ENCODE measurements at places on chromosomes 2 and 18.

GRCh38 chr2:19356545-19357401 is 1.6 kb downstream of the OSR1 start:
- DNase-seq = peak; percentile 56

GRCh38 chr2:8148260-8149006 is 533.4 kb upstream of the ID2 start:
- DNase-seq = no peak

DNA sequence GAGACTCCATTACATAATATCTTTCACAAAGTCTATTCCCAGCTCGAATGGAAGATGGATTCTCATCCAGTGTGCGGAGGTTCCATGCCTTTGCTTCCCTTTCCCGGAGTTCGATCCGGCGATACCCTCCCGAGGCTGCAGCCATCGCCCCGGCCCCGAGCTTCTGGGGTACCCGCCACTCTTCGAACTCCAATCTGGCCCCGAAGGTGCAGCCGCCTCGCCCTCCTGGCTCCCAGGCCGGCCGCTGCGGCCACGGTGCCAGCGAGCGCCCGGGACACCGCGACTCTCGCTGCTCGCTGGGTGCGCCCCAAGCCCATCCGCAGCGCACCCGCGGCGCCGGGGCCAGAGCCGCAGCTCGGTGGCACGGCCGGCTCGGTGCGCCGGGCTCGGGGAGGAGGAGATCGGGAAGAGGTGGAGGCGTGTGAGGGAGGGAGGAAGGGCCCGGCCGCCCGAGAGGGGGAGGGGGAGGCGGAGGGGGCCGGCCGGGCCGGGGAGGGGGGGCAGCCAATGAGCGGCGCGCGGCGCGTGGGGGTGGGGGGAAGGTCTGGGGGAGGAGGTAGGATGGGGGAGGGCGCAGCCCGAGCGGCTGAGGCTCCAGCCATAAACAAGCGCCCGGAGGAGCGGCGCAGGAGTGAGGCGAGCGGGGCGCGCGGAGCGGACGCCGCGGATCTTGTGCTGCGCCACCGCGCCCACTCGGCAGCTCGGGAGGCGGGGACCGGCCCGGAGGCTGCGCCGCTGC is at the start of gene CRIM1:
Gene CRIM1 (plus strand): TSS at position 628 of the 739 bp plus-strand sequence. CDS start 515 bp downstream, outside the sequence.
- peak; percentile 88 for DNase-seq

GRCh38 chr2:130767408-130767775 is 12.1 kb downstream of the AMER3 start:
- no peak for DNase-seq

GRCh38 chr18:43705850-43706249 is 428.6 kb upstream of the SYT4 start:
- peak; percentile 22 for DNase-seq

DNA sequence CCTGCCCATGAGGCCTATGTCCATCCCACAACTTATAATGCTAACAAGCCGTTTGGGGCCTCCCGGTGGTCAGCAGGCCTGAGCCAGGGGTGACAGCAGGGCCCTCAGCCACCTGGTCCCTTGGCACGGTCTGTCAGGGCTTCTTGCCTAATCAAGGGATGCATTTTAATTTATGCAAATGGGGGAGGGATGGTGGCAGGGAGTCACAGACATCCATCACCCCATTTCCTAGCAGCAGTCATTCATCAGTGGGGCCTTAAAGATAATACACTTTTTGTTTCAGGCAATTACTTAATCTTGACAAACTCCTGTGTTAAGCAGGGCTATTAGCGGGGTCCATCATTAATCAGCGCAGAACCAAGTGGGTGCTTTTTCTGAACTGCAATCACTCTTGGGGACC is 174.5 kb downstream of the GLI2 start:
- DNase-seq = no peak

GRCh38 chr2:64858541-64859311 is 130.5 kb upstream of the SLC1A4 start:
- DNase-seq = no peak

GRCh38 chr18:58370038-58370580 is 258.8 kb downstream of the ALPK2 start:
- DNase-seq = no peak

GRCh38 chr18:37567994-37568359 is 2.4 kb upstream of the CELF4 start:
- DNase-seq = peak; percentile 17

DNA sequence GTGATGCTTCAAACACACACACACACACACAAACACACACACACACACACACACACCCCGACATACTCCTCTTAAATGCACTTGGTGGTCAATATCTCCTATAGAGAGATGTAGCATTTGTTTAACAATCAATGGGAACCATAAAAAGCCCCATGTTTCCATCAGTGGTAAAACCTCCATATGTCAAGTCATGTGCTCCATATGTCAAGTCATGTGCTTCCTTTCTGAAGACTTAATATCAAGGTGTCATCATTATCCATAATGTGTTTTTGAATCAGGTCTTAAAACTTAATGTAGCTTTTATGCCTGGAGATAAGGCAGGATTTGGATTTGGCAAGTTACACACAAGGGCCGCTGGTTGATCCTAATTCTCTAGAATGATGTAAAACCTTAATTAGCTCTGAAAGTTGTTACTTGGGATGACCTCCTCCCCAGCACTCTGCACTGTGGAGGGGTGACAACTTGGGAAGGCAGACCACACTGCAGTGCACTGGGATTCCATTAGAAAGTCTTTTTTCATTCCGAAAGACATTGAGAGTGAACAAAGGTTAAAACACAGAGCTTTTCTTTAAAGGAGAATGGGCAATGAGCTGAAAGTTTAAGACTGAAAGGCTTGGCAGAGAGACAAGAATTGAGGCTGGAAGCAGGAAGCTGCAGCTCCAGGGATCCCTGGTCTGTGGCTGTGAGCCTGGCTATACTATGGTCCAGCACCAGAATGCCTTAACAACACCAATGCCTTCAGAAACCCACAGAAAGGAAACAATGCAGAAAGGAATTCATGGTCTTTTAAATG is 26.4 kb downstream of the ALK start:
- peak; percentile 11 for DNase-seq

DNA sequence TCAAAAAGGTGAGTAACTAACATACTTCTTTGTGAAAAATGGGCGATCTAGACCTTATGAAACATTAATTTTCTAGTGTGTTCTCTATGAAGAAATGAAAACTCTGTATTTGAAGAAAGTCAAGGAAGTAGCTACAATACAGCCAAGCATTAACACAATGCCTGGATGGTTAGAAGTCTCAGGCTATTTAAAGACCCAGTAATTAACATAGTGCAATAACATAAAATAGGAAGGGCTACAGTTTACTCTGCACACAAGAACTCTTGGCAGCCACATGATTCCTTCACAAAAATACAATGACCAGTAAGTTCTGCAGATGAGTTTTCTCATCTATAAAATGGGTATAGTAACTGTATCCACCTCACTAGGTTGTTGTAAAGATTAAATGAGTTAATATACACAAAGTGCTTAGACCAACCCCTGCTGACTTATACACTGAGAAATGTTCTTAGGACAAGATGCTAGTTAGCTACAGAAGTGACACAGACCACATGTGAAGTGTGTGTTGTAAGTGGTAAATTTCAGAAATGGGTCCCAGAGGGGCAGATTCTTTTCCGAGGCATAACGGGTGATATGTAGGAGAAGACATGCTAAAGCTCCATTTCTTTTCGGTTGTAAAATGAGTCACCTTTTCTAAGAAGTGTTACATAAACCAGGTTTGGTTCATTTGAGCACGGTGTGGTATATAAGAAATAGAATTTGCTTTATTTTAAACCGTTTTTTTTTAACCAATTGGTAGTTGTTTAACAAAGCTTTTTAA is 61.8 kb downstream of the CXCR4 start:
- DNase-seq = no peak

DNA sequence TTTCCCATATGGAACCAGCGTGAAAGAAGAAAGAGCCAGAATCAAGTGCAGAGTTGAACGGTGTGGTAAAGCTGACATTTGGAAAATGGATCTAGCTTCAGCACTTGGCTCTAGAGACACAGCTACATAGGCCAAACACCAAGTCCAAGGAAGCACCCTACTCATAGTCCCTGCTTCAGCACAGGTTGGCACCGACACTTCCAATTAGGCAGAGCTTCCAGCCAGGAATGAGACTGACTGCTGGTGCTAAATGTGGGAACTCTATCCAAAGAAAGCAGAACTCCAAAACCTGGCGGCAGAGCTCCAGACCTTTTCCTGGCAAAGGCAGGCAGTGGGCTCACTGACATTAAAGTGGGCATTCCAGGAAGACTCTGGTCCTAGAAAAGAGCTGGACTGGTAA is 125.4 kb upstream of the CTNNA2 start:
- no peak for DNase-seq

GRCh38 chr2:54549430-54549829 is 93.3 kb downstream of the SPTBN1 start:
- no peak for DNase-seq

DNA sequence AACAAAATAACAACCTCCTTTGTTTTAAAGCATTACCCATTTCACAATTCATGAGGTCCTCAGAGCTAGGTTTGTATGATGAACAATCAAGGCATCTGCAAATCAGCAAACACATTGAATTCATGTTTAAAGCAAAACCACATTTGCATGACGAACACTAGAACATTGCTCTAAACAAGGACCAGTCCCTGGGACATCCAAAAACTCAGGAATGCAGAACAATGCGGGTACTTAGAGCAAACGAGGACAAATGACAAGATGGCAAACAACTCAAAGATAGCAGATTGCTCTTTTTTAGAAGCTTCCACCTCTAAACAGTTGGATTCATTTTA is 45.7 kb upstream of the RALBP1 start:
- DNase-seq = no peak

GRCh38 chr18:35683021-35683420 is 101.5 kb downstream of the GALNT1 start:
- DNase-seq = no peak

DNA sequence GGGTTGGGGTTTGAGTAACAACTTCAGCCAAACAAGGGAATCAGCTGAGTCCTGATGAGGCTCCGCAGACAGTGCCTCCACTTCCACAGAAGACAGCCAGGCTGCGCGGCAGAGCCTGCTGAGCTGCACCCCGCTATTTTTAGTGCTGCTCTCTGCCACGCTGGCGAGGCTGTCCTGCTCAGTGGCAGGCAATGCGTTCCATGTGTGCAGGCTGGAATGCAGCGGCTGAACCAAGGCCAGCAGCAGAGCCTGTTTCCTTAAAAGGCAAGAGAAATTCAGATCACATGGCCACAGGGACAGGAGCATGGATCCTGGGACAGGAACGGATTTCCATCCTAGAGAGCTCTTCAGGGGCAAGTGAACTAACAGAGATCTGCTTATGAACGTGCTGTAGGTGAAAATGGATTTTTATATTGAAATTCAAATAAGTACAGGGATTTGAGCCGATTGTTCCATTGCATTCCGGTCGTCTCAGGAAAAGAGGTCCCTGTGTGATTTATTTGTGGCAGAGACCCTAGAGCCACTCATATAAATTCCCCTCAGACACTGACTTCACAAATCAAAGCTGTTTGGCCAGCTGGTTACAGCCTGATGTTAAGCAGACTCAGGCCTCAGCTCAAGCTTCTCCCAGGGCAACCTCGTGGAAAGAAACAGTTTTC is 98.7 kb downstream of the COL6A3 start:
- peak; percentile 20 for DNase-seq

DNA sequence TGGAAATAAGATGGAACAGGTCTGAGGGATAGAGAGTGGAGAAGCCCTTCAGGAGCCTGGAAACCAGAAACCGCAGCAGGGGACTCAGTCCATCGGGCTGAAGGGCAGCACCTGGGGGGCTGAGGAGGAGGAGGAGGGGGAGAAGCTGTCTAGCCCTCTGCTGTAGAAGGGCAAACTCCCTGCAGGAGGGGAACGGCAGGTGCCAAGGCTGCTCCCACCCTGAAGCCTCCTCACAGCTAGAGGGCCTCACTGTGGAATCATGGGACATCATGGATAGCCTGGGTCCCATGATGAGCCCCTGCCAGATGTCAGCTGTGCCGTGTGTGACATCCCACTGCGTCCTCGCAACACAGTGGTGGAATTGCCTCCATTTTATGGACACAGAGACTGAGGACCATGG is 435 bp downstream of the MYO7B start:
- no peak for DNase-seq

- no peak for DNase-seq
Observed at GRCh38 chr2:25000036-25000435, 28.3 kb upstream of the DNAJC27 start.

DNA sequence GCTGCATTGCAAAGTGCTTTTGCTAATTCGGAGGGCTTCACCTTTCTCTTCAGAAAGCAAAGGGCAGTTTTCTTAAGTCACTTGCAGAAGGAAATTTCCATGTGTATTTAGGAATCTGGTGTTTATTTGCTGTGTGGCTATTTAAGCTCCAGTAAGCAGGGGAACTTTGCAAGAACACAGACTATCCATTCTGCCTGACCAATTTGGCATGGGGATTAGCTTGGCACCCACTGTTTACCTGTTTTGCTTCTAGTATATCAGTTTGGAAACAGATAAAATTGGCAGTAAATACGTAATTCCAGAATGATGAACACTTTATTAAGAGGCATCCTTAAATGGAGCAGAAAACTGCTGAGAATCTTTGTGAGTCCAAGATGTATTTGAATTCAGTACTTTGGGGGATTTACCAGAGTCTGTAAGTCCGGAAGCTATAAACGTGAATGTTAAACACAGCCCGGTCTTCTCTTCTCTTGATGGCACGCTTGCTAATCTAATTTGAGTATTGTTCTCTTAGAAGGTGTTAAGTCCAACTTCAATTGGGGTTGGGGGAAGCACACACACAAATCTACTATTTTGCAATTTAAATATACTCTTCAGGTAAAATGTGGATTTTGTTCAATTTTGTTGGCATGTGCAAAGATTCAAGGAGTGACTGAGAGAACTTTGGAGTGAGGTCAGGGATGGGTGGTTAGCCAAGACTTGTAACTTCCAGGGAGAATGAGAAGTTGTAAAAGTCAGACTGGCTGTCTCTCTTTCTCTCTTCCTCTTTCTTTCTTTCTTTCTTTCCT is 650 bp downstream of the ACKR3 start:
- no peak for DNase-seq

- DNase-seq = no peak
Observed at GRCh38 chr2:138060301-138060635, 96.0 kb downstream of the HNMT start.

- DNase-seq = no peak
Observed at GRCh38 chr2:28225473-28226080, 167.1 kb upstream of the FOSL2 start.

DNA sequence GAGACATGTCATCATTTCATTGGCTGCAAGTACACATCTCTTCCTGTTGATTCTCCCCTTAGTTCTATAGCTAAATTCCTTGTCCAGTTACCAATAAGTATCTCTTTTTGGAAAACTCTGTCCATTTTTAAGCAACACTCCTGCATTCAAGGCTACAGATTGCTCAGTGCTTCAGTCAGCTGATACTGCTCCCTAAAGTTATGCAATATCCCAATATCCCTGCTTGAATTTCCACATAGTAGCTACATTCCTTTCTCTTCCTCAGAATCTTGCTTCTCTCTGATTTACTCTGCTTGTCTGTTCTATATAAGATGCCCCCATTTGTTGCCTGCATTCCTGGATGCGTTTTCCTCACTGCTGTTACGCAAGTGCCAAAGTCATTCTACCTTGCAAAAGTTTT is 109.8 kb downstream of the PARD3B start:
- DNase-seq = no peak

GRCh38 chr2:181352158-181352557 is 105.0 kb upstream of the ITGA4 start:
- DNase-seq = no peak

GRCh38 chr2:54289917-54290316 is 33.9 kb upstream of the TSPYL6 start:
- DNase-seq = no peak
